ENCODE measurements at places on chromosomes 2 and 18.

DNA sequence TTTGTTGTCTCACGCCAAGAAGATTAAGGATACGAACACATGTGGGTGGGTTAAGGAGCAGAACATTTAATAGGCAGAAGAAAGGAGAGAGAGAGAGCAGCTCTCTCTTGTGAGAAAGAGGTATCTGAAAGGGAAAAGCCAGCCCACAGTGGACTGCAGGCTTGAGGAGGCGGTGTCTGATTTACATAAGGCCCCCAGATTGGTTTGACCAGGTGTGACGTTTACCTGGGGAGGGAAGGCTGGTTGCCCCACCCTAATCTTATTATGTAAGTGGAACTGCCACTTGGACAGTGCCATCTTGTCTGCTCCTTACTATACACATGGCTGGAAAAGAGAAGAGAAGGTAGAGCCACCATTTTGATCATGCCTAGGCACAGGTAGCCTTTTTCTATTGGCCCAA lies 189.2 kb downstream of the NCK2 start:
- DNase-seq = no peak

DNA sequence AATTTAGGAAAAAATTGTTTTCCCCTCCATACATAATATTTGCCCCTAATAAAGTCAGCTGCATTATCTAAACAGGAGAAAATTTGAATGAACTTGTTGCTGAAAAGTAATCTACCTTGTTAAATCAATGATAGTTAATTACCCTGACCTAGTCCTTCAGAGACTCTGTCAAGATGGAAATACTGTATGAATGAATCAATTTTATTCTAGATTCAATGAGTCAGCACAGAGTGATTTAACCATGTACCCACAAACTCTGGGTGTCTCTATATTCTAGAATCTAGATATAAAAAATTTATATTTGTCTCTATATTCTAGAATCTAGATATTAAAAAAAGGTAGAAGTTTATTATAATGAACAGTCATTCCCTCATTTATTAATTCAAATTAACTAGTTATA lies 36.2 kb downstream of the NDUFAF7 start:
- no peak for DNase-seq

DNA sequence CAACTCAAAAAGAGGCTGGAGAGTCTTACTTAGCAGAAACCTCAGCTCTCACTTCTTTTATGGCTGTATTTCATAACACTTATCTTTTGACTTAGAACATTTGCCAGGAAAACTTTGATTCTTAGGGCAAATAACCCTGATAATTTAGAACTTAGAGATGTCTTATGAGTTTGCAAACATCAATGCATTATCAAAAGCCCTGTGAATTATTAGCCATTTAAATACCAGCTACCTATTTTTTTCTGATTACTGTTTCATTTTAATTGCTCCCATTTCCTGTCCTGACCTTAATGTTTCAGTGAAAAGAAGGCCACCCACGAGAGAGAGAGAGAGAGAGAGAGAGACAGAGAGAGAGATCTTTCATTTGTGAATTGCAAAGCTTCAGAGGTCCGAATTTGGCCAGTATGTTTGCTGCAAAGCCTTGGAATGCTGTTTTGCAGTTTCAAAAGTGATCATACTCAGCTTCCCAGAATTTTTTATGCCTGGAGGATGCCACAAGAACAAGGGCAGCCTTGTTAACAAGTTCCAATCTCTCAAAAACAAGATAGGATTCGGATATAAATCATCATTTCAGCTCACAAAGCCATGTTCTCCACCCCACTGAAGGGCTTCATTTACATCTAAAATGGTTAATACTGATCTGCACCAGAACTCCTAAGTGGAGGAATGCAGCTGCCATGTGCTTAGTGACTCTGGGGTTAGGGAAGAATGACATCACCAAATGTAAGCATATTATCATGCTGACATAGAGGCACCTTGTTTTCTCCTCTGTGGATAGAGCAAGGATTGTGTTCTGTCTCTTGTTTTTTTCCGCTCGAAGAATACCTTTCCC lies 478.2 kb downstream of the ARHGAP15 start:
- DNase-seq = peak; percentile 56

DNA sequence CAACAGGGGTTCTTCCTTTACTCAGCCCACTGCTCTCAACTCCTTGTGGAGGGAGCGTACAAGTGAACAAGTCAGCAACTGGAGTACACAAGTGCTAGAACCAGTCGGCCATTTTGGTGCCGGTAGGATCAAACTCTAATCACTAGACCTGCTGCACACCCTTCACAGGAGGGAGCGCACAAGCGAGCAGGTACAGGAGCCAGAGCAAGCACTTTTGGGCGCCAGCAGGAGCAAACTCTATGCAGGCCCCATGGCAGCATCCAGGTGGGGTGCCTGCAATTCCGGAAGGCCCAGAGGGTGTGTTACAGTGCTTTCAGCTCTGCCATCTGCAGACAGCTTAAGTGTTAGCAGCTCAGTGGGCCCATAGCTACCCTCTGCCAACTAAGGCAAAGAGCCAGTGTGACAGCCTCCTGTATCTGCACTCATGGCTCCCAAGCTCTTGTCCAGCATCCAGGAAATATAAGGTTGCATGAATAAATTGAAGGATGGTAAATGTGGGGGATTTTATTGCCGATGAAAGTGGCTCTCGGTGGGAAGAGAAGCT lies 426.1 kb downstream of the DCC start:
- DNase-seq = no peak

DNA sequence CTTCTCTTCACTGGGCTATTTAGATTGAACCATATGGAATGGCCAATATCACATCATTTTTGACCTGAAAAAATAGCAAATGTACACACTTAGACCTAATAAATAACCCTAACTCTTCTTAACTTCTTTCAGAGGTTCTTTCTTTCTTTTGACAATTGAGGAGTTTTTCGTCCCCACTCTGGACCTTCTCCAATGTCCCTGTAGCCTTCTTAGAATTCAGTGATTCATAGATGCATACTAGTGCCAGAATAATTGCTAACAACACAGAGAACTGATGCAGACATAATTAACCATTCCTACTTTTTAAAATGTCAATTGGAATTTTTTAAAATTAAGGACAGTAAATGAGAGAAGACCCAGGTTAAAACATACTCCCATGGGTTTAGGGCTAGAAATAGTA lies 20.0 kb downstream of the DAPL1 start:
- no peak for DNase-seq

DNA sequence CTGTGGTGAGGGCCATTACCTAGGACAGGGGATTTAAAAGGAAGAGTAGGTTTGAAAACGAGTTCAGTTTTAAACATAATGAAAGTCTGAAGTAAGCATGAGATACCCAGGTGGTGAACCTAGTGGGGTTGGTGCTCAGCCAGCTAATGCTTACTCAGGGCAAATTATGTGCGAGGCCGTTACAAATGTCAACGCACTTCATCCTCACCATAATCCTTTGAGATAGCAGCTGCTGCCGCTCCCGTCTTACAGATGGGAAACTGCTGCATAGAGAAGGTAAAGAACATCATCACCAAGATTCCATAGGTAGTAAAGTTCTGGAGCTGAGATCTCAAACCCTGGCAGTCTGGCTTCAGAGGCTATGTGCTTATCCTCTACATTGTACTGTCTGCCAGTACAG lies 209.0 kb downstream of the DYM start:
- no peak for DNase-seq

- DNase-seq = no peak
Observed at GRCh38 chr2:41204315-41204714, 752.4 kb upstream of the SLC8A1 start.

DNA sequence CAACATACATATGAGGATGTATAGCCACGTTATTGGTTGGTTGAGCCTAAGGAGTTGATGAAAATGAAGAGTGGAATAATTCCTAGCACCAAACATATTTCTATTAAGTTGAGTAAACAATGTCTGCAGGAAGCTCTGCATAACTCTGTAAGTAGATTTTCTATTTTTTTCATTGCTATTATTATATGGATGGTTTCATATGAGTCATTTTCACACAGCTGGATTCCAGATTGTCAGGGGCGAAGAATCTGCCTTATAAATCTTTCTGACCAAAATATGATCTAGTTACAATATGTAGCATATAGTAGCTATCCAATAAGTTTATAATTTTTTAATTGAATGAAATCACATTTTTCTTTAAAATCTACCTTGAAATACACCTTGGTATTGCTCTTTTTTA lies 468.0 kb upstream of the PKDCC start:
- no peak for DNase-seq

DNA sequence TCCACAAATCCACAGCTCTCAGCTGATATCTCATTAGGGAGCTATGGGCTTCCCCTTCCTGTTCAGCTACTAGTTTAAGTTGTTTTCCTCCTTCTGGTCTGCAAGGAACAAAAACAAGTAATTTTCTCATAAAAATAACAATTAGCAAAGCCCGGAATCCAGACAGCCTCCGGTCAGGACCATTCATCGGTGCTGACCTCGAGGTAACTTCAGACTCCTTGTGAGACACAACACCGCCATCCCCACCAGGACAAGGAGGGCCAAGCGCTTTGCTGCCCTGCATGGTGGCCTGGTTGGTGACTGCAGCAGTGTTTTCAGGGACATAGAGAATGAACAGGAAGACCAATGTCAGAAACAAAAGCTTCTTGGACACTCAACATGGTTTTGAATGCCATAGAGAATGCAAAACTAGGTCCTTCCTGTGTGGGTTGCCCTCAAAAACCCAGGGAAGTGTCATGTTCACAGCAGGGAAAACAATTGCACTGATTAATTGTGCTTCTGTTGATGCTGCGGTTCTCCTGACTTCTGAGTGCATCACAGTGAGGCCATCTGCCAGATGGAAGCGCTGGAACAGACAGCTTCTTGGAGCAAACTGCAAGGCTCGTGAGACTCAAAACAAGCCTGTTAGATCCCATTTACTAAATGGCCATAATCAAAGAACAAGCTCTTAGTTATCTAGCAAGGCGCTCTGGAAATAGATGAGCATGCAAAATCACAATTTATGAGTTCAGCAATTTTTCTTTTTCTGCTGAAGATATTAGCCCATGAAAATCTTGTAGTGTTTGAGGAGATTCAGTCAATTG lies 77.1 kb downstream of the HS1BP3 start:
- DNase-seq = no peak

DNA sequence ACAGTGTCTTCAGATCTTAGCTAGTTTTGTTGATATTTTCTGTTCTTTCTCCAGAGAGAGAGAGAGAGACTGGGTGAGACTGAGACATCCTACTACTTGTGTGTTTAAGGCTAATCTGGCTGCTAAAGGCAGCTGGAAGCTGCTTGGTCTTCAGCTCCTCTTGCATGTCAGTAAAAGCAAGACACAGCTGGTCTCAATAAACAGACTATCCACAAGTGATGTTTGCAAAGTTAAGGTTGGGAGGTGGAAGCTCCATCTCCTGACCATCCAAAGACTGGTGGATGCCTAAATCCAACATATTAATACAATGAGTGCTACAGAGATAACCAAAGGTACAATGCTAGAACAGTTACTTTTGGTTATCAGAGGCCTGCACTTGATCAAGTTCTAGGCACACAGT lies 17.8 kb downstream of the ERFE start:
- DNase-seq = no peak

DNA sequence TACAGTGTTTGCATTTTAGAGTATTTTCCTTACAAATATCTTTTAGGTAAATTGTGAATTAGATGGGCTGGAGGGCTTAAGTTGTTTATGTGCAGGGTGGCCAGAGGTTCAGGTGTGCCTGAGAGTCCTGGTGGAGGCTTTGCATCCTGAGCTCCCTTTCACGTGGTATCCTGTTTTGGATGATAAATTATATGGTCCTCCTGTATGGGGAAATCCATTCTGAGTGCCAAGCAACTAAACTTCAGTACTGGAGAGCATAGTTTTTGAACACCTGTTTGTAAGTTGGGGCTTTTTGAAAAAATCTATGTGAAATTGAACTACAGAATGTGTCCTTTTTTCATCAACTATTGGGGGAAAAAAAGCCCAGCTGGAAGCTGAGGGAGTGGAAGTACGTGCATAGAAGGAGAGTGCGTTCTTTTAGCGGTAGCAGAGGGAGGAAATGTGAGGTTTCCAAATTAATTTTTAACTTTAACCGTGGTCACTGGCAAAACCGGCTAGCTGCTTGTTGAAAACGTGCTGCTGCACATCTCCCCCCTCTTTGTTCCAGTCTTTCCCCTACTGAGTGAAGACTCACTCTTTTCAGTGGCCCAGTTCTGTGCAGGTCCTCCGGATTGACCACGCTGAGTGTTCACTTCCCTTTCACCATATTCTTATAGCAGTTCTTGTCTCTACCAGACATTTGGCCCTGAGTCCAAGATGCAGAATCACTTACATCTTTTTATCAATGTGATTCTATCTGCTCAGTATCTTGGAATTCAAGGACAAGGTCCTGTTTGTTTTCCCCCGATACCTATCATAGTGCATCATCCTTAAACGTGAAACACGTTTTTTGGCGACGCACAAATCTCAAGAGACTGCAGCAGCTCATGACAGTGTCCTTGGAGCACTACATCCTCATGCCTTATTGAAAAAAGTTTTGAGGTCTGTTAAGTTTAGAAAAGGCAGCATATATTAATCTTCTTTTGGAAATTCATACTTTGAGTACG lies 15.3 kb downstream of the CNOT11 start:
- no peak for DNase-seq

DNA sequence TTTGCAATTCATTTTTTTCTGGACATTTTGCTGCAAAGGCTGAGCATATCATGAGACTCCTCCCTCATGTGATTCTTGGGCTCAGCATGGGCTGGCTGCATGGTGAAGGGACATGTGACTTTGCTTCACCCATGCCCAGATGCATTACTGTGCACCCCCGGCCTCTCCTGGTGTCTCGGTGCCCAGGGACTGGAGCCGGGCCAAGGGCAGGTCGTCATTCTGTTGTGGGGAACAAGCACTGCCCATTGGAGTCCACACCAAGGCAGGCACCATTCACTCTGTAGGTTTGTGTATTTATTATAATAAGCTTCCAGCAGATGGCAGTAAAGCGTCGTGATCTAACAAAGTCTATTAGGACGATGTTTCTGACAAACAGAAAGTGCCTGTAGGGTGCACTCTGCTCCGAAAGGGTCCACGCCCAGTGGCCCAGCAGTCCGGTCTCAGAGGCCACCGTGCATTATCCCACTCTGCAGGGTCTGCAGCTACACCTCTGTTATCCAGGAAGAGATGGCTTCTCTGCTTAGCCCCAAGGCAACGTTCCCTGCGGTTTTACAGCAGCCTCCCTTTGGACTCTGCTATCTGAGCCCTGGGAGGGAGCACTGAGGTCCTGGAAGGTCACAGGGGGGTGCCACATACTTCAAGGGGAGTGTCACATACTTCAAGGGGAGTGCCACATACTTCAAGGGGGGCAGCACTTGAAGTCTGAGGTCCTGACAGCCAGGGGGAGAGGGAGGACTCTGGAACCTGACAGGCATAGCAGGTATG lies 219.6 kb downstream of the TSN start:
- peak; percentile 85 for DNase-seq

DNA sequence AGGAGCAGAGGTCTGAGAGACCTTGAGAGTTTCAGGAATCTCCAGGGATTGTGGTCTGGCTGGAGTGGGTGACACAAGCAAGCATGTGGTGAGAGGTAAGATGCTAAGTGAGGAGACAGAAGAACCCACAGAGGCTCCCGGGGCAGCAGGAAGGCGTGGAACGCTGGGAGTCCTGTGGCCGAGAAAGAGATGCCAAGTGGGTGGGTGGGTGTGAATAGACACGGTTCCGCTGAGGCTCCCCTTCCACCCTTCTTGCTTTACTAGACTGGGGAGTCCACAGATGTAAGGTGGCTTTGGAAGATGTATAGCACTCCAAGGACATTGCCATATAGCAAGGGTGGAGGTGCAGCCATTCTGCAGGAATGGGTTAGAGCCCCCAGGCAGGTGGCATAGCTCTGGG lies 4.2 kb downstream of the TEX51 start:
- DNase-seq = no peak

GRCh38 chr2:216679658-216680024 lies 15.7 kb downstream of the IGFBP5 start:
- DNase-seq = no peak

- DNase-seq = no peak
Observed at GRCh38 chr2:74037379-74037860, 52.7 kb downstream of the TET3 start.

- peak; percentile 8 for DNase-seq
Observed at GRCh38 chr2:115739574-115739973, 1297.1 kb downstream of the DPP10 start.
